Daoy (cell line): ENCODE measurements at places on chromosomes 4 and X. TPM values are rescaled to one million over a fixed set of nuclear protein-coding genes. Genes with fewer than 3 reads are reported as not detected.

PLK4 gene
- total RNA-seq: 17.3 and 71.7 TPM in 2 replicates

F8A2 gene
- not detected in 2 replicates for total RNA-seq

LUZP4 gene
- not detected in 2 replicates for total RNA-seq

YY2 gene
- total RNA-seq: 0.03 and 0.11 TPM in 2 replicates

TMPRSS11A gene
- total RNA-seq: not detected in 2 replicates
